LHCN-M2 (cell line): ENCODE measurements at places on chromosomes 5 and 9.

DNA sequence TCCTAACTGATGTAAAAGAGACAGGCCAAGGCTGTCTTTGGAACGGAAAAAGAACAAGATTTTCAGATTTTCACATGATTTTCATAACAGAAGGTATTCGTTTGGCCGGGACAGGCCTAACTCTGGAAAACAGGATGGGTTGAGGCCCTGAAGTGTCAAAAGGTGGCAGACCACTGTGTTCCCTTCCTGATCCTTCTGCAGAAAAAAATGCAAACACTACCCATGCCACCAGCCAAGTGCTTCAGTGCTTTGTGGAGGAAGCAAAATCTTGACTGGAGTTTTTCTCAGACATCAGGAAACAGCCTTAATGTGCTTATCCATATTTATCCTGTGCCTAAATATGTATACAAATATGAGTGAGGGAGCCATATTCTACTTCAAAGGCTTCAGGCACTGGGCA, 113.5 kb upstream of the IL6ST start:
- DNase-seq = no peak

DNA sequence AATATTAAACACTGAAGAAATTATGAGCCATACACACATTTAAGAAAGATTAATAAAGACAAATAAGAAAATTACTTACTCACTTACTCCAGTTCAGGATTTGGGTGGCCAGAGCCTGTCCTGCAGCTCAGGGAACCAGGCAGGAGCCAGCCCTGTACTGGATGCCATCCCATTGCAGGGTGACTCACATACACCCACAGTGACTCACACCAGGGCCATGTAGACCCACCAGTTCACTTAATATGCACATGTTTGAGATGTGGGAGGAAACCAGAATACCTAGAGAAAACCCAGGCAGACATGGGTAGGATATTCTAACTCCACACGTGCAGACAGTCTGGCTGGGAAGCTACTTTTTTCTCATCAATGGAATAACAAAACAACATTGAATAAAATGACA, 49.6 kb upstream of the ADRB2 start:
- DNase-seq = peak; percentile 89

DNA sequence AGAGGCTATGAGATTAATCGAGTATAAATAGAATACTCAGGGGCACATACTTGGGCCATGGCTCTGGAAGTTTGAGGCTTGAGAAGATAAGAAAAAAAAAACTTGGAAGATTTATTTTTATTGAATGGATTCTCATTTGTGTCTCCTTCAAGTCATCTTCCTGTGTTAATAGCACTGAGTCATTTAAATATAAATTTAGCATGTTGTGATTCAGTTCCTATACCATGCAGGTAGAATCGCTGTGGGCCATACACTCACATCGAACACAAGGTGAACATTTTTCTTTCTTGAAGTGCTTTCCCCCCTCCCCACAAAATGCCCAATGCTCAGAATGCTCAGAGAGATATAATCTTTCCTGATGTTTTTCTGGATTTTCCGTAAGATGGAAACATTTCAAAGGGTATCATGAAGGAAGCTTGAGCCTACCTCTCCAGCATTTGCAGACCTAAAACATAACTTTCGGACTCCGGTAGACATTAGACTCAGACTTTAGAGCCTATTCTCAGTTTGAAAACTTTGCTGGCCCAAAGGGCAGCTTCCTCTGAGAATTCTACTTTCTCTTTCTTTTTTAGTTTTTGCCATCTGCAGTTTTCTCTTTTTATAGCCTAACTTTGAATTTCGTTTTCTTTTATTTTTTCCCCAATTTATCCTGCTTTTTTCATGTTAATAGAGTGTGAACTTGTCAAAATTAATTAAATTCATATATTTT, 737.6 kb upstream of the NUDT12 start:
- no peak for DNase-seq

DNA sequence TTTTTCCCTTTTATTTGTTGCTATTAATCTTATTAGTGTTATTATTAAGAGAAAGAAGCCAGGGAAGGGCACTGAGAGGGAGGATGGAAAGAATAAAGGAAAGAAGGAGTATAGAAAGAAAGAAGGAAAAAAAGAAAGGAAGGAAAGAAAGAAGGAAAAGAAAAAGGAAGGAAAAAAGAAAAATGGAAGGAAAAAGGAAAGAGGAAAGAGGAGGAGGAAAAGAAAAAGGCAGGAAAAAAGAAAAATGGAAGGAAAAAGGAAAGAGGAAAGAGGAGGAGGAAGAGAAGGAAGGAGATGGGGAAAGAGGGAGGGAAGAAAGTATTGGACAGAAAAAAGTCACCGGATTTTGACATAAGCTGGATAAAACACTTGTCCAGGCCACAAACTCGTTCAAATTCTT, 47.8 kb downstream of the ANXA1 start:
- DNase-seq = no peak

GRCh38 chr5:137122075-137122474, 377.1 kb downstream of the SPOCK1 start:
- peak; percentile 12 for DNase-seq

DNA sequence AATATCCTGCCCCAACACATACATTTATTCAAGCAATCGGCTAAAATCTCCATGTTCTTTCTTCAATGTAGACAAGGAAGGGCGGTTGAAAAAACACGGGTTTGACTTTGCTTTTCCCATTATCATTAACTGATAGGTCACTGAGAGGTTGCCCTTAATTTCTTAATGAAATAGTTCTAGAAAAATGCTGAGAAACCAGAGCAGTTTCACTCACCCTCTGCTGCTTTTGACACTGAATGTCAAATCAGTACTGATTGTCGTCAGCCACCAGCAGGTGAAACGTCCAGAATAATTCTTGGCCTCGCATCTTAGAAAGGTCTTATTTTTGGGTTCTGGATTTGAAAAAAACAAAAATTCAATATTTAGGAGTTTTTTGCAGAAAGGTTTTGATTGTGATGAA, 8.1 kb downstream of the IL12B start:
- DNase-seq = no peak

GRCh38 chr9:123775289-123776284, 154.3 kb downstream of the DENND1A start:
- DNase-seq = no peak

- no peak for DNase-seq
Measured at GRCh38 chr9:132531195-132531594, 51.2 kb upstream of the BARHL1 start.

DNA sequence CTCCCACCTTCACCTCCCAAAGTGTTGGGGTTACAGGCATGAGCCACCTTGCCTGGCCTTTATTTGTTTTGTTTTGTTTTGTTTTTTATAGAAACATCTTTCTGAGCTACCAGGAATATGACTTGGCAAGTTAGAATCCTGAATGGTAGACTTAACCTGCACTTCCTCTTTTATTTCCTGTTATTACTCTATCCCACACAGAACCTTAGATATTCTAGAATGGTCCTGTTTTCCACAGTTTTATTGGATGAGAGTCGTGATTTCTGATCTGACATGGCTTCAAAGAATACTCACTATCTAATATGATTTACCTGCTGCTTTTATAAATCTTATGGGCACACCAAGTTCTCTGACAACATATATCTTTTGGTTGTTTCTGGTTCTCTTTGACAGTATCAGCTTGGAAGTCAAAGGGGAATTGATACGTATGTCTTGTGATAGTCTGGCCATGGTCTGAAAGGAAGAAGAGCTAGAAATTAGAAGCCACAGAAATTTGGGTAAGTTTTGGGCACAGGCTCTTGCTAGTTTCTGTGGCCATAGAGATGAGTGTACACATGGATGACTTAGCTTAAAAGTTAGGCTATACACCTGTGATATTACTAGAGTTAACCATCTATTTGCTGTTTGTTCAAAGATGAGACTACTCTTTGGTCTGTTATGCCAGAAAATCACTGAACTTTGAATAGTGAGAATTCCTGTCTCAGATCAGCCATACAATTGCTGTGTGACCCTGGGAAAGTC, 4.7 kb upstream of the PANK3 start:
- no peak for DNase-seq

GRCh38 chr9:81394881-81395675, 294.3 kb downstream of the TLE1 start:
- DNase-seq = peak; percentile 43

- no peak for DNase-seq
Measured at GRCh38 chr9:122791872-122792669, 3.3 kb downstream of the OR5C1 start.

DNA sequence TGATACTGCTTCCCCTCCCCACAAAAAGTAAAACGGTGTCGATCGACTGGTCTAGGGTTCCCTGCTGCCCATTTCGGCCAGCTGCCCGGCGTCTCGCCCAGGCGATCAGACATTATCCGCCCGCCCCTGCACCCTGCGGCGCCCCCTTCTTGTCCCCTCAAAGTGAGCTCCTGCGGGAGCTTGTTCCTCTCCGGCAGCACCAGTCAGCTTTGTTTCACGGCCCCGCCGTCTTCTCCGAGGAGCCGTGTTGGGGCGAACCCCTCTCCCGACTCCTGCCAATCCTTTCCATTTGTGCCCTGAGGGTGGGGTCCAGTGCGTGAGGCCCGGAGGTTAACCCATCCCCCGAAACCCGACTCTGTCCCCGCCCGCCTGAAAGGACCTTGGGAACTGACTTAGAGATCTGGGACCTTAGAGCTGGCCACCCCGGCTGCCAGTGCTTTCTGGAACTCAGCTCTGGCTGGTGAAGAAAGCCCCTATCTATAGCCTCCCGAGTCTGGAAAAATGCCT, 518 bp downstream of the UBE2B start:
- peak; percentile 55 for DNase-seq

DNA sequence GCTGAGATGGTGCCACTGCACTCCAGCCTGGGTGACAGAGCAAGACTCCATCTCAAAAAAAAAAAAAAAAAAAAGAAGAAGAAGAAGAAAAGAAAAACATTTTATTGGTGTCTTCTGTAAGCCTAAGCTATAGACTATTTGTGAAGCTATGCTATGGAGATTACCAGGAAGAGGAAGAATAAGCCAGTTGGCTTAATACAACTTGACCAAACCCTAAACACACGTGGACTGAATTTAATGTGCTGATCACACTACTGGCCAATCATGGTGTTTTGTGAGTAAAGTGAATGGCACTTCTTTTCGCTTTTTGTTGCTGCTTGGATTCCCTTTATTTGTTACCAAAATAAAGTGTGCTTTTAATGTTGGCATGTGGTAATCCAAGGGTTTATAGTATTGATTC, 49.9 kb downstream of the GGTA1 start:
- DNase-seq = no peak

- no peak for DNase-seq
Measured at GRCh38 chr5:38533286-38534155, 22.9 kb downstream of the LIFR start.

DNA sequence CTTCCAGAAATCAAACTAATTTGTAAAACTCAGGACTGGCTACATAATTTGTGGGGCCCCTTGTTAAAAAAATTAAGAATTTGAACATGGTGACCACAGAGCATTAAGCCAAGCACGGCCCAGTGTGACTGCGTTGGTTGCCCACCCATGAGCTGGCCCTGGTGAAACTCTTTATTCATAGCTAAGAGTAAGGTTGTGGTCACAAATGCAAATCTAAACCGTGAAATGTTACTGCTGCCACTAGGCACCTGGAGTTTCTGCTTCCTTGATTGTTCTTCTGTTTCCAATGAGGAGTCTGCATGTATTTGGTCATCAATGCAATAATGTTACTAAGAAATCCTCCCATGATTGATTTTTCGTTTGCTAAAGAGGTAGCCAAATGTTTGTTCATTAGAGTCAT, 4.2 kb downstream of the GCNT1 start:
- no peak for DNase-seq

DNA sequence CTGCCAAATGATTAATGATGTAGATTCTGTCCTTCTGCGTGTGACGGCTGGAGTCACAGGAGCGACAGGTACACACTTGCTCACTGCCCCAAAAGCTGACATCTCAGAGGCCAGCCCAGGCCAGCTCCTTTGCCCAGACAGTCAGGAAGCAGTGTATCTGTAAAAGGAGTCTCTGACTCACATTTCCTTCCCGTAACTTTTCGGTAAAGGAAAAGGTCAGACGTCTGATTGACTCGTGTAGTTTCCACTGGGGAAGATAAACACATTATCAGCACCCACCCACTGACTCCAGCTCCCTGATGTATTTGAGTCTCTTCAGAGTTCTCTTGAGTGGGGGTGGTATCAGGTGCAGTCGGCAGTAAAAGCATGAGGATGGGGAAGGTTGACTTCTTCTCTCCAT, 64.4 kb upstream of the WWC1 start:
- DNase-seq = no peak

DNA sequence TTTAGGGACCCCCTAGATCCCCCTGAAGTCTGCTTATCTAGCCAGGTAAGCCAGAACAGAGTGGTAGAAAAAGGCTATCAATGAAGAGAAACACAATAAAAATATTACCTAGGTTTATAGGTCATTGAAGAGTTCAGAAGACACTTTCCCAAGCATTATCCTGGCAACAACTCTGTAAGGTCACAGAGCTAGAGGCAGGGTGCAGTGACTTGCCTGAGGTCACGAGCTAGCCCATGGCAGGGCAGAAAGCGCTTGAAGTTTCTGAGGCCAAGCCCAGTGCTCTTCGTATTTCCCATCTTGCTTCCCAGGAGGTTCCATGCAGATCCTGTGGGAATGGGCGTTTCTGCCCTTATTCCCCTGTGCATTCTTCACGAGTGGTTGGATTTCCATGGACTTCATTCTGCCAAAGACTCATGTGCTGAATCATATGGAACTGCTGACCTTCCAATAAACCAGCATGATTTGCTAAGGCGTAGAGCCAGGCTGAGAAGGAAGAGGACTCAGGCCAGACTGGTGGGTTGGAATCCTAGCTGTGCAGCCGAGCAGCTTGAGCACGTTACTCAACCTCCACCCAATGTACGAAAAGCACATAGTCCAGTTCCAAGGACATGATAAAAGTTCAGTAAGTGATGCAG, 22.1 kb downstream of the TRMO start:
- no peak for DNase-seq

DNA sequence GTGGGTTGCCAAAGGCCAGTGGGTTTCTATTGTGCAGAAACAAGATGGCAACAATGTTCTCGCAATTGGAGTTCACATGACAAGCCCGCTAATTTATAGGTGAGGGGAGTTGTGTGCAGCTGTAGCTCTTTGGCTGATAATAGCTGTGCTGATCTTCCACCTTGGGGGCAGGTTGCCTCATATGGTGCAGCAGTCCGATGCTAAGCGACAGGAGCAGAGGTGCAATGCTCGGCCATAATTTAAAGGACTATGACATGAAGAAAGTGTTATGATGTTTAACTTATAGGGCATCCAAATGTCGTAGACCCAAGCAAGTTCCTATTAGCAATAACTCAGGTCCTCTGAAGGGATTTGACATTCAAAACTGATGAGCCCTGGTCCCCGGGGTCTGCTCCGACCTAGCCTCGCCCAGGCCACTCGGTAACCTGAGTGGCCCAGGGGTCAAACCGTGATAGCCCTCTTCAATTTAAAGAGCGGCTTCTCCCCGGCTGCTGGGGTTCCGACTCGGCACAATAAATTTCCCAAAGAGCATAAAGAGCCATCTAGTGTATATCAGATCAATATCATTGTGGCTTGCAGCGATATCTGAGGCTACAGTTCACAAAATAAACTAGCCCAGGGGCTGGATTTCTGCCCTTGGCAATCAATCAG, 724.0 kb downstream of the IRX1 start:
- no peak for DNase-seq
